ENCODE measurements at places on chromosomes 6 and 20.

DNA sequence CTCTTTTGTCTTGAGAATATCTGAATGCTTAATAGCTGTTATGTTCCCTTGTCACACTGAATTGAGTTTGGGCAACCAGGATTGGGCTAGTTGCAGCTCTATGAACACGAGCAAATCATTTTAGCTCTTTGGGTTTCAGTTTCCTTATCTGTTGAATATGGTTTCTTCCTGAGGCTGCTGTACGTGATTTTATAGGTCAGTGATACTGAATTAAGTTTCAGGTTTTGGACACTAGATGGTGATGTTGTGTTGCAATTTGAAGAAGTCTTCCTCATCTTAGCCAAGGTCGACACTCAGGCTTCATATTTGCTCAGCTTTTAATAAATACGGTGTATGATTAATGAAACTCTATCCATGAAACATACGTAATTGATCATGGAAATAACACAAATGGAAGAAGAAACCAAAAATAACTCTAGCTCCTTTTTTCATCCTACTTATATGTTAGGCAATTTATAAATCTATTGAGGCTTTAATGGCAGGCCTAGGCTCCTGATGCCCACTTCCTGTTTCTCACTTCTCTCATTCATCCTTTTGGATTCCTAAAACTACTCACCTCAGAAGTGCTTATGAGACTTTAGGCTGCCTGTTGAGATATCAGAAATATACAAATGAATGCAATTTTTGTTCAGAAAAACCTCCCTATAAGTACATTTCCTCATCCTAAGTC, 354.1 kb upstream of the MAP3K7 start:
- peak; percentile 36 for DNase-seq

DNA sequence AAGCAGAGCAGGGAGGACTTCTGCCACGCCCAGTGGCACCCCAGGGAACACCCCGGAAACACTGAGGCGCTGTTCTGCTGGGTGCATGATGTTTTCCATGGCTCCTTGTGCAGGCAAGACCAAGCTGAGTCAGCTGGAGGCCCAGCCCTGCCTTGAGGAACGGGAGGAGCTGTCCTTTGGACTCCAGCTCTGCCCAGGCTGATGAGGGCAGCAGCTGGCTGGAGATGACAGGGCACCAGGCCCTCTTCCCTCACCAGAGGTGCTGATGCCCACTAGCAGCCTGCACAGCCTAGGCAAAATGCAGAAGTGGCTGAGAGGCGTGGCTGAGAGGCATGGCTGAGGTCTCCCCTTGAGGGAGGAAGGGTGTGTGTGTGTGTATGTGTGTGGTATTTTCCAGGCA, 2.4 kb downstream of the C6orf132 start:
- no peak for DNase-seq

DNA sequence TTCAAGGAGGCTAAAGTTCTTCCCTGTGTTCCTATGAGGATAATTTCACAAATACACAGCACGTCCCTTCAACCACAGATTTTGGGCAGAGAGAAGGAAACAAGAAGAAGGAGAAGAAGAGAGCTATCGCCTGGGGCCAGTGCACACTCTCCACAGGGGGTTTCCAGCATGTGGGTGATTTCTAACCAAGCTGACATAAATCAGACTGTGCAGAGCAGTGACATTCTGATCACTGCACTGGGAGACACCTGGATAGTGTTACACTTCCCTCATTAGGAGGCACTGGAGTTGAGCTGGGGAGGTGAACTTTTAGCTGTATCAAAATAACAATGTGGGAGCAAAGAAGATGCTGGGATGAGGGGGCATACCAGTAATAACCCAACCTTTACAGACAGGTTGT, 71.8 kb upstream of the CENPW start:
- DNase-seq: no peak

DNA sequence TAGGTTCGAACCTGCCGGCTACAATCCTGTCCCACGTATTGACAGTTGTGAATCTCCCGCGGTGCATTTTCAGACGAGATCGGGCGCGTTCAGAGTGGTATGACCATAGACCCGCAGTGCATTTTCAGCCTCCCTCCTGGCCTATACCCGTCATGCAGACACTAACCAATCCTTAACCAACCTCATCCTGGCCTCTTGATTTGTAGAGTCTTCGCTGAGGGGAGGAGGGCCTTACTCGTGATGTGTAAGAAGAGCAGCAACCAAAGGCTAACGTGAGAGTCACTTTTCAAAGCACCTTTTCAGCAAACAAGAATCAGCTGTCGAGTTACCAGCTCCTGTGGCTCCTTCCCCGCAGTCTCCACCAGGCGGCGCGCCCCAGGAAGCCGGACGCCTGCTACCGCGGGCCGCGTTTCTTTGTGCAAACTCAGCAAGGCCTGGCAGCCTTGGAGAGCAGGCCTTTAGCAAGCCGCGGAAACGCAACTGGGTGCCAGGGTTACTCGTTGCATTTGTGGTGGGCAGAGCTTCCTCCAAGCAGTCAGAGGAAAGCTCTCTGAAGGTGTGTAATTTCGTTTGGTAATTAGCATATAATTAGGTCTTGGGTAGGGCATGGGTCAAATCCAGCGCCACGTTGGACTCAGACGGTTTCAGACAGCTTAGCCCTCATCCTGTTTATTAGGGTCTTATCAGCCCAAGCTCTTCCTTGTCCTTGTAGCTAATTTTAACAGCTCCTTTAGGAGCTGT, 139.8 kb downstream of the OR2B2 start:
- peak; percentile 57 for DNase-seq

DNA sequence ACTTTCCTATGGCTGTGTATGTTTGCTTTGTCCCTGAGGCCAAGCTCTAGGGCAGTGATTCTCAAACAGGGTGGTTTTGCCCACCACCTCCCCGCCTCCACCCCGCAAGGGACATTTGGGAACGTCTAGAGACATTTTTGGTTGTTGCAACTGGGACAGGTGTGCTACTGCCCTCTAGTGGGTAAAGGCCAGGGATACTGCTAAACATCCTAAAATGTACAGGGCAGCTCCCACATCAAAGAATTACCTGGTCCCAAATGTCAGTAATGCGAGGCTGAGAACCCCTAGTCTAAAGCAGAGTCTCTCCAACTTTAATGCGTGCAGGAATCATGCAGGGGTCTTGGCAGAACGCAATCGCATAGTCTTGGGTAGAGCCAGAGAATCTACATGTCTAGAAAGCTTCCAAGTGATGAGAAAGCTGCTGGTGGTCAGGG, 5.1 kb downstream of the KCNS1 start:
- DNase-seq: peak; percentile 60

GRCh38 chr6:39907871-39908575, 26.2 kb downstream of the MOCS1 start:
- no peak for DNase-seq

GRCh38 chr20:1405801-1406200, 12.9 kb upstream of the FKBP1A start:
- DNase-seq: no peak

DNA sequence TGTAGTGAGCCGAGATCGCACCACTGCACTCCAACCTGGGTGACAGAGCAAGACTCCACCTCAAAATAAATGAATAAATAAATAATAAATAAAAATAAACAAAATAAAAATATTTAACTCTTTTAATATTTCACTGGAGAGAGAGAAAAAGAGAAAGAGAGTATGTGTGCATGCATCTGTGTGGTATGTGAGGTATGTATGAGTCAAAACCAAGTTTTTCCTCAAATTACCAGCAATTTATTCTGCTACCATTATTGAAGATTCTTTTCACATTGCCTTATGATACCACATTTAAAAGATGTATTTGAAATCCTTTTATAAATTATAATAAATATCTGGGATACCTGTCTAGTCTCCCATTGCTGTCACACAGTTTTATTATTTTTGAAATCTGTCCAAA, 122.1 kb downstream of the CD164 start:
- no peak for DNase-seq

DNA sequence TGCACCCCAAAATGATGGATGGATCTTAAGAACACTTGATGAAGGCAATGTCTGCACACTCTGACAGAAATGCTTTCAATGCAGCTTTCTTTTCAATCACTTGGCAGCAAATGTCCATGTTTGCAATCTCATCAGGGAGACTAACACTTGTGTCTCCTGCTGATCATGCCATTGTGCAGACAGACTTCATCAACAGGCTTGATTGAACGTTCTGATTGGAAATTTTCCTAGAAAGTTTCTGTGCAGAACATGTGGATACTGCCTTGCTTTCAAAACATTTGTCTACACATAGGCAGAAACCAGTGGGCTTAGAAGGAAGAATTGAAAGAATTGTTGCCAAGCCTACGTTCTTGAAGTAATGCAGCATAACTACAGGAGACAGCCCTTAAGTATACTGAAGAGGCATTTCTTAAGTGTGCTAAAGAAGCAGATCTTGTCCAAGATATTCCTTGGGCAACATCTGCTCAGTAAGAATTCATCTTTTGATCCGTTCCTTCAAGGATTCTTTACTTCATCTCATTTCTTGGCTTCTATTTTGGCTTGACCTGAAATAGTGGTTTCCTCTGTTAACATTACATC, 120.4 kb upstream of the PLCB4 start:
- no peak for DNase-seq

DNA sequence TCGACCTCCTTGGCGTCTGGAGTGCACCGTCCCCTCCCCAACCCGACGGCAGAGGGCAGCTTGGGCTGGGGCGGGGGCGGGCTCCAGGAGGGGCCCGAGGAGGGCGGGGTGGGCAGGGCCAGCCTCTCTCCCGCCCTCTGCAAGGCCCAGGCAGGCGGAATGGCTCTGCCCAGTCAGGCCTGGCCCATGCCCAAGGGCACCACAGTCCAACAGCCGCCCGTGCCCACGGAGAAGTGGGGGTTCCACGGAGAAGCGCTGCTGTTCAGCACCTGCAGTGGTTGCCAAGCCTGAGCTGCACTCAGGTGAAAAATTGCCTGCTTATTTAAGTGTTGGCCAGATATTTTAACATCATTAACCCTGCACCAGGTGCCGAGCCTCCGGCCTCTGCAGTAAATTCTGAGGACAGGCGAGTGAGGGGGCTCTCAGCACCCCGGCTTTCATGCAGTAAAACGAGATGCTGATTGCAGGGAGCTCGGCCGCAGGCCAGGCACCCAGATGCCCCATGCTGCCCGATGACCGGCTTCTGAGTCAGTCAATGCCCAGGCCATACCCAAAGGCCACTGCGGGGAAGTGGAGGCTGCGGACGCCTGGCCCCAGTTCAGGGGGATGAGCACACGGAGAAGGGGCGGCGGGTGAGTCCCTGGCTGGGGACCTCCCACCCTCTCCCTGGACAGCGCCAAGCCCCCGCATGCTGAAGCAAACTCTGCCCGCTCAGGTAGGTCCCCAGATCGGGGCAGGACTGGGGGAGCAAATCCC, at the start of gene SRMS:
TSS of gene SRMS (minus strand) at position 25 of the 756 bp plus-strand sequence. CDS start 286 bp downstream, outside the sequence.
- no peak for DNase-seq

GRCh38 chr6:42533794-42534193, 30.0 kb upstream of the UBR2 start:
- no peak for DNase-seq

- DNase-seq: no peak
Measured at GRCh38 chr20:62710886-62711702, 2.5 kb downstream of the NTSR1 start.

DNA sequence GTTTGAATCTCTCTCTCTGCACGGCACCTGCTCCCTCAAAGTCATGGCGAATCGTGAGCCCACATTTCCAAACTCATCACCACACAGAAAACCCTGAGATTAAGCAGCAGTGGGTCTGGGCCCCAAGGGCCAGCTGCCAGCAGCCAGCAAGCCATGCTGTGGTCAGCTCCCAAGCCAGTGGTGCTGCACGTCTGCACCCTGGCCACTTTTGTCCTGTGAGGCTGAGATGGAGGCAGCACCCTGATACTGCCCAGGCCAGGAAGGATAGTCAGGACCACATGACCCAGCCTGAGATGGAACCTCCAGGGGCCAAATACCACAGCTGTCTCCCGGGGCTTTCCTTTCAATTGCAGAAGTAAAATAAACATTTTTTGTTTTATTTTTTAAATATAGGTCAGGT, 93.9 kb downstream of the PRND start:
- no peak for DNase-seq

- peak; percentile 66 for DNase-seq
Measured at GRCh38 chr6:132715204-132715603, 1.3 kb upstream of the VNN1 start.

DNA sequence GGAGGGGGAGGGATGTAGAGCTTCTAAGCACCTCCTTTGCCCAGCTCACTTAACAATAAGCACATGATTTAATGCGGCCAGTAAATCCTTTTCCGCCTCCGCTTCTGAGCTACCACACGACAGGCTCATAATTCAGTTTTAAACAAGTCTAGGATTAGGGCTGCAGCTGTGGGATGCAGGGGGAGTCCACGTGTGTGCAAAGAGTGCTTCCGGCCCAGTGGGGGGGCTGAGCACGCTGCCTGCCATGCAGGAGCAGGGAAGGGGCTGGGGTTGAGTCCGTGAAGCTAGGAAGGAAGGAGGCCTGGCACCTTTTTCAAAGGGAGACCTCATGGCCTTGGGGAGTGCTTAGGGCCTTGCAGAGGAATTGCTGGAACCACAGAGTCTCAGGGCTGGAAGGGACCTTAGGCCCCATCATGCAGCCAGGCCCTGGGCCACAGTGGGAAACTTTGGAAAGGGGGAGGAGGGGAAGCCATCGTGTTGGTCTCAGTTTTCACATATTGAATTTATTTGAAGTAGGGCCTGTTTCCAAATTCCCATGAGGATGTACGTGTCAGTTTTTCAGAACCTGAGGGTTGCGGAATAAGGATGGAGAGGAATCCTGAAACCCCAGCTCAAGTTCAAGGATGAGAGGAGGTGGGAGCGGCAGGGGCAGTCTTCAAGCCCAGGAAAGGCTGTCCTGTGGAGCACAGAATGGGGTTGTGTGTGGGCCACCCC, 96.1 kb downstream of the VEGFA start:
- DNase-seq: no peak

DNA sequence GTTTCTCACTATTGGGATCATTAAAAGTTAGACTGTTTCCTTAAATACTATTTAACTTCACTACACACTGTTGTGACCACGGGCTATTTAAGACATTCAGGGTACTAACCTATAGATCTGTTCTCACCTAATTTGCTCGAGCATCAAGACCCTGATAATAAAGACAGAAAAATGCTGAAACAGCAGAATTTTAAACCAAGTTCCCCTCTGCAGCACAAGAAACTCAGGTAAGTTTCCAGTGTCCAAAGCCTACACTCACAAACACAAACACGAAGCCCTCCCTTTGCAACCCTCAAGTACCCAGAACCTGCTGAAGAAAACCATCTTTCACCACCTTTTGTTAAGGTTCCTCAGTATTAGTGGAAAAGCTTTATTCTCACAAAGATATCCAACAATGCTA, 4.0 kb downstream of the SNX5 start:
- no peak for DNase-seq

- no peak for DNase-seq
Measured at GRCh38 chr6:110573537-110573936, 97.1 kb upstream of the SLC22A16 start.

- no peak for DNase-seq
Measured at GRCh38 chr6:85747093-85747492, 104.4 kb upstream of the SYNCRIP start.

GRCh38 chr6:51323056-51323455, 504.4 kb downstream of the TFAP2B start:
- DNase-seq: no peak

DNA sequence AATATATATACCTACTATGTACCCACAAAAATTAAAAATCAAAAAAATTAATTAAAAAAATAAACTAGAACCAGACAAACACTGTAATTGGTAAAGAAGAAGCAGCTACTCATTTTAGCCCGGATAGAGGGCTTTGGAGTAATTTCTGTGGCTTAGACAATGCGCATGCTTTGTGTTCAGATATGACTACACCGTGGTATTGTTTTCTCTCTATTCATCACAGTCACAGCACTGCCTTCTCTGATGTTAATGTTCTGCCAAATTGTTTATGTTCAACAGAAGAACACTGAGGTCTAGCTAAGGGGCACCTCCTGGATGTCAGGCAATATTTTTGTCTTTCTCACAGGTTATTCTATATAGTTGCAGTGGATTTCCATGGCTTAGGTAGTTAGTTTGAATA, 77.5 kb upstream of the GJE1 start:
- no peak for DNase-seq
